ENCODE measurements at places on chromosomes 1 and 21.

DNA sequence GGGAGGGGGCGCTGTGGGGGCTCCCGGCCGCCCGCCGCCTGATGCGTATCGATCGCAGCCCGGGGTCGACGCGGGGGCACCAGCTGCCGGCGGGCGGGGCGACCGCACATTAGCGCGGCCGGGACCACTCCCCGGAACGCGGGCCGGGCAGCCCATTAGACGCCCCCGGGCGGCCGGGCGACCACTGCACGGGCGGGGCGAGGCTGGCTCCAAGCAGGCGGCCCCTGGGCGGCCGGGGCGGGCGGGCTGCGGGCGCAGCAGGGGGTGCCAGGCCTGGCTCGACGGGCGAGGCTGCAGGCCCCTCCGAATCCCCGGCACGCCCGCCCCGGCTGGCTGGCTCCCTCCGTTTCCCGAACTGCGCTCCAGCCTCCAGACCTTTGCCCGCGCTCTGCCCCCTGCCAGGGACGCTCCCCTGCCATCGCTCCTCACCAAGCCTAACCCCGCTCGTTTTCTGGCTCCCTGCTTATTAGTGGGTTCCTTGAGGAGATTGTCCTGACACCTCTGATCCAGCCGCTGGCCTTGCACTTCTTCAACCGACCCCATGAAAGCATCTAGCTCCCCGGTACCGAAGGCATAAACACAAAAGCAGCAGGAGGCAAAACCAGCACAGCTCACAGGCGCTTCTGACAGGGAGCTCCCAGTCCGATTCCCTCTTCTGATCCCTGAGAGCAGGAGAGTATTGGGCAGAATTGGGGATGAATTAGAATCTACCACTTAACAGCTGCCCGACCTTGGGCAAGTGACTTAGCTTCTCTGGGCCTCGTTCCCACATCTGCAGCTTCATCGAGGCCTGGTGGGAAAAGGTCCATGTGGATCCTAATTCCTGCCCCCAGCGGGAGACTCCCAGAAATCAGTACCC is 92.6 kb upstream of the CASZ1 start:
- DNase-seq: no peak

DNA sequence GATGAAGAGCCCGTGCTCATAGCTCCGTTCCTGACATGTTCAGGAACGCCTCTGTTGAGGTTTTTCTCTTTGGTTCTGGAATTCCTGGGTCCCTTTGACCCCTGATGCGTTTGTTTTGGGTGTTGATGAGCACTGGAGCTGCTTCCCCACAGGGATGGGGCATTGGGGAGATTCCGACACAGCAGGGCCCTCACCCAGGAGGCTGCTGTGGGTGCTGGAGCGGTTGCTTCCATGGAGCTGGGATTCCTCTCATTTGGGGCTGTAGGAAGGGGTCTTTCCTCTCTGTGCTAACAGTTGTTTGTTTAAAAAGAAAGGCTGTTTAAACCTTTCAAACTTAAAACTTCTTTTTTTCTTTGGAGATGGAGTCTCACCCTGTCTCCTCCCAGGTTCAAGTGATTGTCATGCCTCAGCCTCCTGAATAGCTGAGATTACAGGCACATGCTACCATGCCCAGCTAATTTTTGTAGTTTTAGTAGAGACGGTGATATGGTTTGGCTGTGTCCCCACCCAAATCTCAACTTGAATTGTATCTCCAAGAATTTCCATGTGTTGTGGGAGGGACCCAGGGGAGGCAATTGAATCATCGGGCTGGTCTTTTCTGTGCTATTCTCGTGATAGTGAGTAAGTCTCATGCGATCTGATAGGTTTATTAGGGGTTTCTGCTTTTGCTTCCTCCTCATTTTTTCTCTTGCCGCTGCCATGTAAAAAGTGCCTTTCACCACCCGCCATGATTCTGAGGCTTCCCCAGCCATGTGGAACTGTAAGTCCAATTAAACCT is 48.9 kb downstream of the SKI start:
- DNase-seq: no peak

- no peak for DNase-seq
These were observed 28.5 kb upstream of the RNF2 start for GRCh38 chr1:185016880-185017279.

DNA sequence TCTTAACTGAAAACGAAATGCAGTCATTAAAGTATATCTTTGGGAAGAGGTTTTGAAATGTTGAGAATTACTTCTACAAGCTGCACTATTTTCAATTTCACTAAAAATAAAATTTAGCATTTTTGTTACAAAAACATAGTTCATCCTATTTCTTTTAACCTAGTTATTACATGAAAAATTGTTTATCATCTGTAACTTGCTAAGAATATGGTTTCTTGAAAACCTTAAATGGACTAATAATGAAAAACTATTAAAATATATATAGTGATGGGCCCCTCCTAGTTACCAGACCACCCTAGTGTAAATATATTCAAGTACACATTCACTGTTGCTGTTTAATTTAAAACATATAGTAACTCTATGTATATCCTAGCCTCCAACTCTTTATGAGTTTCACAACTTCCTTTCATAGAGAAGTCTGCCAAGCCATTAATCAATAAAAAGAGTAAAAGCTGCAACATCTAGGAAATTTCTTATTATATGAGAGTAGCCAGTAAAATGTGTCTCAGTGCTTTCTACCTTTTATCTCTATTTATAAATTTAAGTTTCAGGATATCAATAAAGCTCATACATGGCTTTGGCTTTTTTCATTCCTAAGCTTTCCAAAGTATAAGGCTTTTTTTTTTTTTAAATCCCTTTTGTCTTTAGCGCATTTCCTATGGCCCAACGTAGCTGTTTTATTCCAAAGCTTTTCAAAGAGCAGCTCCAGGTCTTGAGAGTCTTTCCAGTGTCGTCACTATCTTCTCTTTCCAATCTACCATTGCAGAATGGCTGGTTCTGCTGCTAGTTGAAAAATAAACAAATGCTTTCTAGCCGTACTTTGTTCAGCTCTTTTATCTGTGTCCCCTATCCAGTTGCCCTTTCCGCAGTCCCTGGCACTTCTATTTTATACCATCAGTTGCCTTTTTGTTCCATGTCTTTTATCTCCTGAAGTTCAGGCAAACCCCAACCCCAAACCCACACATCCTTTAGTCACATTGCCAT is 6.5 kb downstream of the IRF2BP2 start:
- DNase-seq: no peak

- no peak for DNase-seq
These were observed 25.2 kb downstream of the VN1R5 start for GRCh38 chr1:247281001-247281574.

DNA sequence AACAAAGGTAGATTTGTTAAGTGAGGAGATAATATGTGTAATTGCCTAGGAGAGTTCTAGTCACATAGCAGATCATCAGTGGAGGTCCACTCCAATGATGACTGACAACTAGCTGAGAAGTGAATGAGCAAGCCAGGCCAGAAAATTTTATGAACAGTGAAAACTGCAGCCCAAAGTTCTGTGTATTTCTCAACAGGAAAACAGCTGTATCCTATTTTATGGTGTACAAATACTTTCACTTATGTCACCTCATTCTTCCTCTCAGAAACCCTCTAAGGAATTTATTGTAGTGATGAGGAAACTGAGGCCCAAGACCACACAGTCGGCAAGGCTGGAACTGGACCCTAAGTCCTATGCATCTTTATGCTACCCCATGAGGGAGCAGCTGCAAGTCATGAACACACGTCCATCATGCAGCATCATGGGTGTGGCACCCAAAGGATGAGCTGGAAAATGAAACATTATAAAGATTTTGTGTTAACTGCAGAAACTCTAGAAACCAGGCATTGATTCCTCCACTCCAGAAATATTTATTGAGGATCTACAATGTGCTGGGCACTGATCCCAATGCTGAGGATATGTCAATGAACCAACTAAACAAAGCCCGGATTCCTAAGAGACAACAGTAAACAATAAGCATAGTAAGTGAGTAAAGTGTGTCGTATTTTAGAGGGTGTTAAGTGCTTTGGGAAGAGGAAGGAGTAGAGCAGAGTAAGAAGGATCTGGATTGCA is 99.5 kb upstream of the DUSP10 start:
- no peak for DNase-seq

DNA sequence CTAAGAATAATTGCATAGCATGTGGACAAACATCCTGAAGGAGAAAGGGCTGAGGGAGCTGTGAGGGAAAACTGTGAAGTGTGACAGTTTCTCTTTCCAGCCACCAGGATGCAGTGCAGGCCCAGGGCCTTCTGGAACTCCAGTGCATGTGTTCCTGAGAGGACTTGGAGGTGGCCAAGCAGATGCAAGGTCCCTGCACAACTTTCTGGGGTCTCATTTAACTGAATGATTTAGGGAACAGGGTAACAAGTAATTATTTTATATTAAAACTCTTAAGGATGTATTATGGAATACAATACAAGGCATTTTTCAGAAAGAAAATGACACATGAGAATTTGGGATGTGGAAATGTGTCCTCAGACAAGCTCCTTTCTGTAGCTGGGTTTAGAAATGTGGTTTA is 61.2 kb upstream of the MCOLN3 start:
- peak; percentile 18 for DNase-seq

GRCh38 chr1:220770245-220770913 is 16.3 kb upstream of the MTARC1 start:
- DNase-seq: no peak

- no peak for DNase-seq
These were observed 180.6 kb upstream of the RNPC3 start for GRCh38 chr1:103344930-103345329.

DNA sequence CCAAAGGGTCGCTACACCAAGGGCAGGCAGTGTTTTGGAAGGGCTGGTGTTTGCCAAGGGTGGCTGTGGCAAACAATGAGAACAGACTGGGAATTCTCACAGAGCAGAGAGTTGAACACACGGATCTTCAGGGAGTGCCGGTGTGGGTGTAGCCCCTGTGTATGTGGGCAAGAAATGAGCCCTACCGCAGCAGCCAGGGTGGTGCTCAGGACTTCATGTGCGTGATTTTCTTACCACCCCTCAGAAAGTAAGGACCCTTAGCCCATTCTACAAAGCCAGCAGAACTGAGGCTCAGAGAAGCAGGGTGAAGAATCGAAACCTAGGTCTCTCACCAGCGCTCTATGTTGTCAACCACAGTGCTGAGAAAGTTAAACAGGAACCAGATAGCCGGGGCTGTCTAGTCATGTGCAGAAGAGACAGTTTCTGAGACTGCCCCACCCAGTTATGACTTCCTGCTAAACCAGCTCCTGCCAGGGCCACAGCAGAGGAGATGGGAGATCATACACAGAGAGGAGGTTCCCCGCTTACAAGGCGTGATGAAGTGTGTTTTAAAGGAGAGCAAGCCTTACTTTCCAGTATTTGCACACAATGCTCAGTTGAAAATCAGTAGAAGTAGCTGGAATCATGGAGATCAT is 21.9 kb upstream of the MORC3 start:
- no peak for DNase-seq

DNA sequence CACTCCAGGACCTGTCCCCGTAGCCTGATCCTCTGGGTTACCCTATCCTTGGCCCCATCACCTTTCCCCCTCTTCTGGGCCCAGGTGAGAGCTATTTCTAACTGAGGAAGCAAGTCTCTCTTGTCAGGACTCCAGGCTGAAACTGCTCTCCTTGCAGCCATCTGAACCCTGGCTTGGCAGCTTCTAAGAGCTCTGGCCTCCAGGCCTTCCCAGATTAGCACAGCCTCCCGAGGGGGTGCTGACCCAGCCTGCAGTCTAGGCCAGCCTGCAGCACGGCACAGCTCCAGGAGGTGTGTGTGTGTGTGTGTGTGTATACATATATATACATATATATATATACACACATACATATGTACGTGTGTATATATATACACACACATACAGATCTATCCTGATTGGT is 17.4 kb downstream of the CACNA1S start:
- no peak for DNase-seq

DNA sequence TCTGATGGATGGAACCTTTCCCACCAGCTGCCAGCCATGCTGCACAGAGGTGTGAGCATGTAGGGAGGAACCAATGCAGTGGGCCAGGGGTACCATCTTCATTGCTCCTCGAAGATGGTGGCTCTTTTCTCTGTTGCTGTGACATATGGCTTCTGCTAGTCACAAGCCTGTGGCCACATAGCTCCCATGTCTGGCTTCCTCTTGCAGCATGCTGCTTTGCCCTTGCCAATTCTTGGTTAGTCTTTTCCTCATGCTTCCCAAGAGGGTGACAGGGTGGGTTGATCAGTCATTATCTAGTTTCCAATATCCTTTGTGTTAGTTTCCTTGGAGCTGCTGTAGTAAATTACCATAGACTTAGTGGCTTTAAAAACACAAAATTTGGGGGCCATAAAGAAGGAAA is 123.4 kb downstream of the ETS2 start:
- no peak for DNase-seq

All from nucleus accumbens (tissue), 56 donors.